ENCODE measurements at places on chromosomes 1 and 21. TPM values are rescaled to one million over a fixed set of nuclear protein-coding genes. Genes with fewer than 3 reads are reported as not detected.
A peak's percentile ranks its signal among the peaks of the same experiment; 100 is the strongest.

The ALX3 gene
- total RNA-seq = 0.81 TPM

GRCh38 chr1:193111641-193112090, 6.5 kb upstream of the GLRX2 start:
- H3K27me3 ChIP-seq = no peaks in the 10 kb centered on the region
- peak; percentile 48 for DNase-seq
- peaks cover 12% of the 10 kb centered on the region for H3K4me1 ChIP-seq
- no peaks in the 10 kb centered on the region for H3K36me3 ChIP-seq

The BACH1 gene
- 99.5 TPM for total RNA-seq

DNA sequence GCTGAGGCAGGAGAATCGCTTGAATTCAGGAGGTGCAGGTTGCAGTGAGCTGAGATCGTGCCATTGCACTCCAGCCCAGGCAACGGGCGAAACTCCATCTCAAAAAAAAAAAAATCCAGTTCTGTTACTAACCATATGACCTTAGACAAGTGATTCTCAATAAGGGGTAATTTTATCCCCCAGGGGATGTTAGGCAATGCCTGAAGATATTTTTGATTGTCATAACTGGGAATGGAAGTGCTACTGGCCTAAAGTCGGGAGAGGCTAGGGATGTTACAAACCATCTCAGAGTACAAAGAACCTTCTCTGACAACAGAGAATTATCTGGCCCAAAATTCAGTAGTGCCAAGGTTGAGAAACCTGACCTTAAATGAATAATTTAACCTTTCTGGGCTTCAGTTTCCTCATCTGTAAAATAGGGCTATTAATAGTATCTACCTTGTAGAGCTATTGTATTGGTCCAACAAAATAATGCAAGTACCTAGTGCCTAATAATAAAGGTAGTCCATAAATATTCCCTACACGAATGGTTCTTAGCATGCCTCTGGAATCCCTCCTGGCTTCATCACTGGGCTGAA, 5.8 kb upstream of the LMNA start:
- H3K36me3 ChIP-seq = no peaks in the 10 kb centered on the region
- H3K4me3 ChIP-seq = no peak overlapping the region
- peaks cover 53% of the 10 kb centered on the region for H3K4me1 ChIP-seq
- no peaks in the 10 kb centered on the region for H3K27me3 ChIP-seq
- no peak for DNase-seq

- H3K36me3 ChIP-seq = no peaks in the 10 kb centered on the region
- H3K27ac ChIP-seq = no peak overlapping the region
- peaks cover 5% of the 10 kb centered on the region for H3K27me3 ChIP-seq
Observed at GRCh38 chr1:197388801-197389200, 120.7 kb downstream of the CRB1 start.

DNA sequence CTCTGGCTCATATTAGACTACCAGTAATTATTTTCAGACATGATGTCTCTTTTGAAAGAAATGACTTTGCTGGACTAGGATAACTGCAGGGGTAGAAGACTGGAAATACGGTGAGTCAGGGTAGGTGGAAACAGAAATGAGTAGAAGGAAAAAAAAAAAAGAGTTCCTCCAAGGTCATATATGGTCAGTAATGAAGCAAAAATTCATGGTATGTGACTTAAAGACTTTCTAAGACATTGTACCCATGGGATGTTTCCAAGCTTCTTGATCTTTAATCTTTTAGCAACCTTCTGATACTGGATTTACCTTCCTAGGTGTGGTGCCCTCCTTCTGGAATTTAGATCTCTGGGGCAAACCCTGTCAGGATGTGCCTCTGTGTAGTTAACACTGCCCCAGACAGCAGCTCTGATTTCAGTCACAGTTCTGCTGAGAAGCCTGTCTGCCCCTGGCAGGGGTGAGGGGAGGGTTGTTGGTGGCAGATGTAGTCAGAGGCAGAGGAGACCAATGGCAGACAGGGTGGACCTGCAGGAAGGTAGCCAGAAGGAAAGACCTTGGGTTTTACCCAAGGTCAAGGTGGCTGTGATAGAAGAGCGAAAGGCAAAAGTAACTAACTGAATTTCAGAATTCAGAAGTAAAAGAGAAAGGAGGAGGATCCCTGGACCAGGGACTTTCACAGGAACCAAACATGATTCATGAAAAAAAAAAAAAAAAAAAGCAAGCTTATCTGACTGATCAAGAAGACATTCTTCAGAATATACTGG, 44.1 kb upstream of the BCL10 start:
- DNase-seq = no peak
- H3K27me3 ChIP-seq = no peaks in the 10 kb centered on the region
- no peak overlapping the region for H3K4me3 ChIP-seq
- peaks cover 51% of the 10 kb centered on the region for H3K4me1 ChIP-seq

DNA sequence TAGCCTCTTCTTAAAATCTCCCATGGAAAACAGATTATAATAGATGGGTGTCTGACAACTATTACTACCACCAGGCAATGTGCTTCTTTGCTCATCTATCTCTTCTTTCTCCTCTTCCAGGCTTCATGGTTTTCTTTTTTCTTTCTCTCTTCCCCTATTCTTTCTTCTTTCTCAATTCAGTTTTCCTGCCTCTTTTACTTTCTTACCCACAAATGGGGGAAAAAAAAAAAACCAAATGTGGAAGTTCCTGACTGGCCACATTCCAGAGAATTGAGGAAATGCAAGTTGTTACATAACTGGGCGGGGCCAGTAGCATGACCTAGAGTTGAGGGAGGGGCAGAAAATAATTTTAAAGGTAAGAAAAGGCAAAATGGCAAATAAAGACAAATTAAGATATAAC, 10.9 kb upstream of the SMG7 start:
- no peak for DNase-seq
- no peaks in the 10 kb centered on the region for H3K27me3 ChIP-seq
- no peaks in the 10 kb centered on the region for H3K4me1 ChIP-seq
- H3K36me3 ChIP-seq = no peaks in the 10 kb centered on the region

GRCh38 chr1:192969091-192969490, 90.1 kb downstream of the UCHL5 start:
- no peak overlapping the region for H3K4me3 ChIP-seq
- no peaks in the 10 kb centered on the region for H3K4me1 ChIP-seq
- no peaks in the 10 kb centered on the region for H3K27me3 ChIP-seq
- no peak for DNase-seq
